Hepatocyte (in vitro differentiated cells): ENCODE measurements at places on chromosomes 1 and 21.

DNA sequence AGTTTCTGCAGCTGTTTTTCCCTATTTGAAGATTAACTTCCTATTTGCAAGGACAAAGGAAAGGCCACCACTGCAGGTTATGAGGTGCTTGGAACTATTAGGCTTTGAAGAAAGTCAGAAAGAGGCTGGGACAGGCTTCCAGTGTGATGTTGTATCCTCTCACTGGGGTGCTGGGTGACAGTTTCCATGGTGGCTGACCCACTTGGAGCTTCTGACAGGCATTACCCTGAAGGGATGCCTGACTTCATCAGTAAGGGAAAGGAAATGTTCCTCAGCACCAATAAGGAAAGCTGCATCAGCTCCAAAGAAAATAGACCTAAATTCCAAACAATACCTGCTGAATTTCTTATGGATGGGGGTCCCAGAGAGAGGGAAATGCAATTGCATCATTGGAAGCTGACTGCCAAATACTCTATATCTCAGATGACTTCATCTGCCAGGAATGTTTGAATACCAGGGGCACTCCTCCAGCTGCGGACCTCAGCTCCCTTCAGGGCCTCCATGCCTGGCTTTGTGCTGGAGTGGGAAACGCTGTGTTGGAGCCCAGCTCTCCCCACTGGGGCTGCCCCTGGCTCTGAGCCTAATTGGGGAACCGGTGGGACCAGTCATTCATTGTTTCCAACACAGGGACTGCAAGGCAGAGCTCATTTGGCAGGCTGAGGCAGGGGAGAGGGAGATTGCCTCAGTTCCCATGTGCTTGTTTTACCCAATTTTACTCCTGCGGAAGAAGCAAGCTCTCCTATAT lies 76.6 kb downstream of the RGL1 start:
- peak; percentile 80 for DNase-seq

GRCh38 chr1:41456847-41457540 lies 27.5 kb downstream of the EDN2 start:
- no peak for DNase-seq

DNA sequence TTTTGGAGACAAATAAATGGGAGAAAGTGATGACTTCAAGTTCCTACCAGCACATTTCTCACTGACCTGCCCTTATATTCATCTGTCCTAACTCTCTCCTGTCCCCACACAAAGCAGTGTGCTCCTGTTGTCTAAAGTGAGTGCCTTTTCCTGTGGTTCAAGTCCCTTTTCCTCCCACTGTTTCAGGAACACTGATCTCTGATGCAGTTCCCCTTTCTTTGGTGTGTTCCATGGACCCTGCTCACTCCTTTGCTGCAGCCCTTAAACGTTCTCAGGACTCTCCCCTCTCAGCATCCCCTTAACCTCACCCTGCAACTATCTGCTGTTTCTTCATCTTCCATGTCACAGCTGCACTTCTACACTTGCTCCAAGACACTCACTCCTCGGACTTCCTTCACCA lies 195.8 kb upstream of the ETV3 start:
- DNase-seq, result no peak

DNA sequence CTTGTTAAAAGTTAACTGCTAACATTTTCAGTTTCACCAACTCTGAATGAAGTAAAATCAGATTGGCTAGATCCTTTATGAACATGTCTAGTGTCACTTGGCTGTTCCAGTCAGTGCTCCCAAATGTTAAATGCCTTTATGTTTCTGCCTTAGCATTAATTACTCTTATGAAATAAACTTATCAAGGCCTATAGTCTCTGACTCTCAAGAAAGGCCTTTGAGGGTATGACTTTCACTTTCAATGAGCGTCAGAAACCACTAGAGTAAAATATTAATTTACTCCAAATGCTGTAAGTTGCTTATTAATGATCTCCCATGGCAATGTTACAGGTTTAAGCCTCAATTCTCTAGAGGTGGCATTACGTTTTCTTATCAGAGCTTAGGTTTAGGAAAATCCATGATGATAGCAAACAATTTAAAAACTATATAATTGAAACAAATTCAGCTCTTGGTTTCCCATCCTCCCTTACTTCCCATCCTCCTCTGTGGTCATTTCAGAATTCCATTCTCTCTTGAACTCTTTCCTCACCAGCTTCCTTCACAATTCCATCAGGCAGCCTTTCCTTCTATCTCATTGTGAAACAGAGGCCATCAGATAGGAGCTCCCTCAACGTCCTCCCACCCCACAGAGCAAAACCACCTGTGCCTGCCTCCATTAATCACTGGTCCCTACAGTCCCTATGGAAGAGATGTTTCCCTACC lies 108.6 kb upstream of the COP1 start:
- no peak for DNase-seq

DNA sequence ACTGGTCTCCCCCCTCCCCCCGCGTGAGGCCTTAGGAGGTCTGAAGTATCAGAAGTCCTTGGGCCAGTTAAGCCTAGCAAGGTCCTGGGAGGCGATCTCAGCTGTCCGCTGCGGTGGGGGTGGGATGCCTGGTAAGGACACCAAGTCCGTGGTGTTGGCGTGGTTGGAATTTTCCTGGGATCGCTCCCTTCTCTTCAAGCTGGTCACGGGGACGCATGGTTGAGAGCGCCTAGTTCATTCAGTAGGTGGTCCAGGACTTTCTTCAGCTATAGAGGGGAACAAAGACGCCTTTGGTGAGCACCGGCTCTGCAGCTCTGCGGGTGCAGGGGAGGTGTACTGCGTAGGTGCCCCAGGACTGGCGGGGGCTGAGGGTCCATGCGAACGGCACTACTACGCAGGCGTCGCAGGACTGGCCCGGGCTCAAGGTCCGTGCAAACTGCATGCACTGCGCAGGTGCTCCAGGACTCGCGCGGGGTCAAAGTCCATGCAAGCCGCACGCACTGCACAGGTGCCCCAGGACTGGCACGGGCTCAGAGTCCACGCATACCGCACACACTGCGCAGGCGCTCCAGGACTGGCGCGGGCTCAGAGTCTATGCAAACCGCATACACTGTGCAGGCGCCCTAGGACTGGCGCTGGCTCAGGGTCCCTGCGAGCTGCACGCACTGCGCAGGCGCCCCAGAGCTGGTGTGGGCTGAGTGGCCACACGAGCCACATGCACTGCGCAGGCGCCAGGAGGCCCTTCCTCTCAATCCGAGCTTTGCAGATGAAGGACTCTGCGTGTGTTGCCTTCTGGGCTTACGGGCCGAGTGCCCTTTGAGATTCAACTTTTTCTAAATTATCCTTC lies 36.6 kb upstream of the HMGN1 start:
- no peak for DNase-seq

DNA sequence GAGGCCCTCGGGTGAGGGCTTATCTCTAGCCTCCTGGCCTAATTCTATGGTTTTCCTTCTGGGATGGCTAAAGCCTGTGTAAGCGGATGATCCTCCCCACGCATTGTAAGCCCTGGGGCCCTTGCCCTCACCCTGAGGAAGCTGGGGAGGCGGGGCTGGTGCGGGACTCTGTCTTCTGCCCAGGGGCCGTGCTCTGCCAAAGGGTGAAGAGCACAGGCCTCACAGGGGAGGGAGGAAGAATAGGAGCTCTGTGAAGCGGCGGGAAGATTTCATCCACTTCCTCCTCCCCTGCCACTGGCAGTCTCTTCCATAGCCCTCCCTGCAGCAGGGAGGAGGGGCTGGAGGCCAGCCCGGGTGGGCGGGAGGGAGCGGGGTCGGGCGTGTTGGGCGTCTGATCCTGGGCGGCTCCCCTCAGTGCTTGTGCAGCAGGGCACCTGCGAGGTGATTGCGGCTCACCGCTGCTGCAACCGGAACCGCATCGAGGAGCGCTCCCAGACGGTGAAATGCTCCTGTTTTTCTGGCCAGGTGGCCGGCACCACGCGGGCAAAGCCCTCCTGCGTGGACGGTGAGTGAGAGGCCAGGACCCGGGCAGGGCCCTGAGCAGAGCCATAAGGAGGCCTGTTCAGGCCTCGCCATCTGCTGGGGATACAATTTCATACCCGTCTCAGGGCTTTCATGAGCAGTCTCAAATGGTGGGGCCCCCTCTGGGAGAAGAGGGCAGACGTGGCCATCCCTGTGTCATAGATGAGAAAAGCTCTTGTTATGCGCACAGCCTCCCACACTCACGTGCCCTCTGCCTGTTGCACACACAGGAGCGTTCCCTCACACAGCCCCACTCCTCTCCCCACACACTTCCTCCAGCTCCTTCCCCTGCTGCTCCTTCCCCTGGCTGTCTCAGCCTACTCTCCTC lies 7.7 kb upstream of the PPM1J start:
- DNase-seq, result peak; percentile 52

GRCh38 chr1:8423269-8423691 lies 105.4 kb downstream of the SLC45A1 start:
- no peak for DNase-seq

- no peak for DNase-seq
These were observed 142.9 kb downstream of the FASLG start for GRCh38 chr1:172801771-172802322.

GRCh38 chr1:23727362-23727811 lies 15.9 kb upstream of the ELOA start:
- peak; percentile 72 for DNase-seq

GRCh38 chr1:227299241-227299627 lies 19.1 kb downstream of the CDC42BPA start:
- no peak for DNase-seq

DNA sequence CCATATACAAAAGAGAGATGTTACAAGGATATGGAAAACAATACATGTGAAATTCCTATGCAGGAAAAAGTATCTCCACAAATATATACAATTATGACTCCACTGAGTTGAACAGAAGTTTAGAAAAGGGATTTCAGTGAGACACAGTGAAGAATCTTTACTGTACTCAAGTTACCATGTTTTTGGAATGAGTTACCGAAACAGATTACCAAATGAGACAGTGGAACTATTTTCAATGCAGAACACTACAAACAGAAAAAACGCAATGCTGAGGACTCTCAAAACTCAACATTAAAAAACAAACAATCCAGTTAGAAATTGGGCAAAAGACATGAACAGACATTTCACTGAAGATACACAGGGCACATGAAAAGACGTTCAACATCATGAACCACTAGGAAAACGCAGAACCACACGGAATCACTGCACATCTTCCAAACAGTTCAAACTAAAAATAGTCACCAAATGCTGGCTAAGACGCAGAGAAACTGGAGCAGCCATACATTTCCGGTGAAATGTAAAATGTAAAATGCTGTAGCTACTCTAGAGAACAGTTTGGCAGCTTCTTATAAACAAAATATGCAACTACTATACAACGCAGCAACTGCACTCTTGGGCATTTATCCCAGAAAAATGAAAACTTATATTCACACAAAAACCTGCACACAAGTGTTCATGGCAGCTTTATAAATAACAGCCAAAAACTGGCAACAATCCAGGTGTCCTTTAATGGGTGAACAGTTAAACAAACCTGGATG lies 118.7 kb downstream of the UBR4 start:
- DNase-seq, result no peak

DNA sequence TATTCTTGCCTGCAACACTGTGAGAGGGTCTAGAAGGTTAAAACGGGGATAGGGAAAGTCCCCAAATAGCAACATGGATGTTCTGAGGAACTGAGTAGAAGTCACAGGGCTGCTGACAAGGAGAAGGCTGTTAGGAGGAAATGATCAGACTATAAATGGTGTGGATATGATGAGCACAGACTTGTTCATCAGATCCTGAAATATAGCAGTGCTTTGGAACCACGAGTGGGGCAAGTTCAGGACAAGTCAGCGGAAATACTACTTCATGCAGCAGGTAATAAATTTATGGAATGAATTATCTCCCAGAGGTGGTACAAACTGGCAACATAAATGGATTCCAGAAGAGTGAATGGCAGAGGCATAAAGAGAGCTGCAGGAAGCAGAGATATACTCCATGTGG lies 3.2 kb upstream of the KIAA0040 start:
- DNase-seq, result no peak

DNA sequence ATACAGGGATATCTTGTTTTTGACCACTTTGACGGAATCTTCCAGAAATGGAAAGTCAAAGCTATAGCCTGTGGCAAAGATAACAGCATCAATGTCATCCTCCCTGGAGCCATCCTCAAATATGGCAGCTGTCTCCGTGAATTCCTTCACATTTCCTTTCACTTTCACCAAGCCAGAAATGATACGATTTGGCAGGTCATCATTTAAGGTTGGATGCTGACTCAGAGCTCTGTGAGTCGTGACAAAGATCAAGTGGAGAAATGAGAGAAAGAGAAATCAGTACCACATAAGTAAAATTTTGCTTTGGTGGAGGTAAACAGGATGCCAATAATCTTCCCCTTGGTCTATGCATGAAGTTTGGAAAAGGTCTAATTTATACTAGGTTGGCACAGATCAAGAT lies 23.9 kb downstream of the FMO5 start:
- no peak for DNase-seq

DNA sequence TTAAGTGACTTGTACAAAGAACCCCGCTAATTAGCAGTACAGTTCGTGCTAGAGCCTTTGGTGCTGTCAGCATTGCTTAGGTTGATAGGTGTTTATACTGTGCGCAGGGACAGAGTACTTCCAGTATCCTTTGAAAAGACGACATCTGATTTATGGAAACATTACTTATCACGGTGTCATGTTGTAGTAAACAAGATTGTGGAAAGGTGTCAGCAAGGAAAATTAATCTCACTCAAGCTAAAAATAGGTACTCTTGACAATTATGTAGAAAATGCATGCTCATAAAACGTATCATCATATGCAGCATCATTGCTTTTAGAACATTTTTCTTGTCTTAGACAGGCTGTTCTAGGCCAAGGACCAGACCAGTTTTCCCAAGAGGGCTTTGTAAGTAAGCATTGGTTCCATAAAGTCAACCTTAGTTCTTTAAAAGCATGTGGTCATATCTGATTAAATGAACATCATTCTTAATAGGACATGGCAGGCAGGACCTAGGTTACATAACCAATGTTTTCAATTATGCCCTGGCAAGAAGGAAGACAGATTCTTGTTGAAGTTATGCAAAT lies 33.0 kb downstream of the SH3BGR start:
- peak; percentile 26 for DNase-seq

GRCh38 chr21:41147096-41147978 lies 20.6 kb upstream of the BACE2 start:
- no peak for DNase-seq

GRCh38 chr1:31855038-31855845 lies 39.4 kb upstream of the SPOCD1 start:
- DNase-seq, result peak; percentile 67

GRCh38 chr1:207081088-207081487 lies 7.6 kb upstream of the C4BPB start:
- DNase-seq, result no peak

GRCh38 chr1:185775501-185775900 lies 41.3 kb downstream of the HMCN1 start:
- no peak for DNase-seq

- peak; percentile 85 for DNase-seq
These were observed 52.3 kb downstream of the RHBG start for GRCh38 chr1:156421062-156421938.

DNA sequence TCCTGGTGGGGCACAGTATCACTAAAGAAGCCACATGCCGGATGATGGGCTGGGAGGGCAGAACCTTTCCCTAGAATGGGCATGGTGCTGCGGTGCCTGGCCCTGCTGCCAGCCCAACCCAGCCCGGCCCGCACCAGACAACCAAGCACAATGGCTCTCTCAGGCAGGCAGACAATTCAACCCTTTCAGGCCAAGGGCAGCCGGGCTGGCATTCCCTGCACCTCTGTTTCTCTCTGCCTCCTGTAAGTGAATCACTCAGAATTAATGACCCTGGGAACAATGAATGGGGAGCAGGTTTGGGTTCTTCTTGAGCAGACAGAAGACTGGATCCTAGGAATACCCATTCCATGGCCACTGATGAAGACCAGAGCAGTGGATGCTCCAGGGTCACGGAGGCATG lies 41.0 kb upstream of the IFFO2 start:
- DNase-seq, result no peak

GRCh38 chr1:219174460-219175211 lies 958 bp downstream of the LYPLAL1 start:
- peak; percentile 25 for DNase-seq
